ENCODE measurements at places on chromosomes 5 and 9.

GRCh38 chr9:94945197-94946144 is 219.0 kb downstream of the AOPEP start:
- DNase-seq: no peak

DNA sequence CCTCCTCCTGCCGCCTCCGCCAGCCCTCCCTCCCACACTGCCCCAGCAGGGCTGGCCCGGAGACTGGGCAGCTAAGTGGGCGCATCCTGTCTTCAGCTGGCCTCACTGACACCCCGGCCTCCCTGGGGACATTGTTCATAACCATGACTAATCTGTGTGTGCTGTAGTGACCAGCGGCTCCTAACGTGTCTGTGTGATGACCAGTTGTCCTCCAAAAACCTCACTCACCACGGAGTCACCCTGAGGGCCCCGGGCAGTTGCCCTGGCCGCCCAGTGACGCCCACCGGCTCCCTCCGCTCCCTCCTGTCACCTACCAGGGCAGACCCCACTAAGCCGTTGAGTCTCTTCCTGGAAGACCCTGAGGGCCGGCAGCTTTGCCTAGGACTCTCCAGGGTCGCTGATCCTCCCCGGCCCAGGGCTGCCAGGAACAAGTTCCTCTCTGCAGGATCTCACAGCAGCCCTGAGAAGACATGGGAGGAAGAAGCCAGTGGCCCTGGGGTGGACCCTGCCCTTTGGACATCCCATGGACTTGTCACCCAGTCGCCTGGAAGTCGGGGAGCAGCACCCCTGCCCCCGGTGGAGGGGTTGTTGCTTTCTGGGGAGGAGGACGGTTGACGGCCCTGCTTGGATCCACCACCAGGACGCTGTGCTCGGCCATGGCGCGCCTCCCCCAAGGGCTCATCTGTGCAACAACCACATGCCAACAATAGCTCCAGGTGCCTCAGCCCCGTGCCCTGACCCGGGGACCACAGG is 110.2 kb upstream of the LMX1B start:
- no peak for DNase-seq

DNA sequence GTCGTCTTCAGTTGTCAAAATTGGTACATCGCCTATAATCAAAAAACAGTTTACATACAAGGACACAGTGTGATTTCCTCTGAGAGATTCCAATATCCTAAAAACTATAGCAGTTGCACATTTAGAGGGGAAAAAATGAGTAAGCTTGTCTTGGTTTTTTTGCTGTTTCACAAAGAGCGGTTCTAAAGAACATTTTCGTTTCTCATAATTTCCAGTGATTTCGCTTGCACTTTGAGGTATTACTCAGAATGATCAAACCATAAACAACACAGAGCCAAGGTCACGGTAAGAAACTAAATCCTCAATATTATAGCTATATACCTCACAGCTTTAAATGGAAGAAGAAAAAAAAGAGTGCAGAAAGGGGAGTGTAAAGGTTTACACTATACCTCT is 861 bp downstream of the MTX3 start:
- DNase-seq: peak; percentile 52

- no peak for DNase-seq
These were observed 13.5 kb upstream of the MCCC2 start for GRCh38 chr5:71573591-71573990.

DNA sequence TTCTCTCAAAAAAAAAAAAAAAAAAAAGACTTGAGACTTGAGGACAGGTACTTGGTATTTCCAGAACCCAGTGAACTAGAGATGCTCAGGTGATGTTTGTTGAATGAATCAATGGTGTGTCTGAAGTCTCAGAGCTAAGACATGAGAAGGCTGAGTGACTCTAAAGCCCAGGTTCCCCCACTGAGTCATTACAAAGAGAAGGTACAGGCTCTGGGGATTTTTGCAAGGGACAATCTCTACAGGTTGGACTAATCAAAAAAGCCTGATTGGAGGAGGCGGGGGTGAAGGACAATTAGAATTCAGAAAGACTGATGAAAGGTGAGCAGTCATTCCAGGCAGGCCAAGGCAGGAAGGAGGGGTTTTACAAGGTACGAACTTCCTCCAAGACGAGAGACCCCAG is 8.2 kb upstream of the FABP6 start:
- DNase-seq: no peak

DNA sequence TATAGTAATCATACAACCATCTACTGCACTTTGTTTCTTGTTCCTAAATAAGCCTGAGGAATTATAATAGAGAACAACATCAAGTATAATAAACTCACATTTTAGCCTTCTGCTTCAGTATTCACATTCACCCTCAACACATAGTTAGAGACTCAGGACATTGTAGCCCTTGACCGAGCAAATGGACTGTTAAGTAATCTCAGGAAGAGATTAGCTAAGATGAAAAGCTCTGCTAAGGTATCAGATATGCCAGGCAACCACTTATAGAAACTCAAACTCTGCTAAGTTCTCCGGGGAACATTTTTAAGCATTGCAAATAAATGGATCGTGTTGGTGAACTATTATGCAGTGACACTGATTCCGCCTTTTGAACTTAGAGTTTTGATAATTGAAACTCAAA is 252.0 kb downstream of the DTWD2 start:
- no peak for DNase-seq

All from GM20000 (cell line).